ENCODE measurements at places on chromosomes 5 and 9.

DNA sequence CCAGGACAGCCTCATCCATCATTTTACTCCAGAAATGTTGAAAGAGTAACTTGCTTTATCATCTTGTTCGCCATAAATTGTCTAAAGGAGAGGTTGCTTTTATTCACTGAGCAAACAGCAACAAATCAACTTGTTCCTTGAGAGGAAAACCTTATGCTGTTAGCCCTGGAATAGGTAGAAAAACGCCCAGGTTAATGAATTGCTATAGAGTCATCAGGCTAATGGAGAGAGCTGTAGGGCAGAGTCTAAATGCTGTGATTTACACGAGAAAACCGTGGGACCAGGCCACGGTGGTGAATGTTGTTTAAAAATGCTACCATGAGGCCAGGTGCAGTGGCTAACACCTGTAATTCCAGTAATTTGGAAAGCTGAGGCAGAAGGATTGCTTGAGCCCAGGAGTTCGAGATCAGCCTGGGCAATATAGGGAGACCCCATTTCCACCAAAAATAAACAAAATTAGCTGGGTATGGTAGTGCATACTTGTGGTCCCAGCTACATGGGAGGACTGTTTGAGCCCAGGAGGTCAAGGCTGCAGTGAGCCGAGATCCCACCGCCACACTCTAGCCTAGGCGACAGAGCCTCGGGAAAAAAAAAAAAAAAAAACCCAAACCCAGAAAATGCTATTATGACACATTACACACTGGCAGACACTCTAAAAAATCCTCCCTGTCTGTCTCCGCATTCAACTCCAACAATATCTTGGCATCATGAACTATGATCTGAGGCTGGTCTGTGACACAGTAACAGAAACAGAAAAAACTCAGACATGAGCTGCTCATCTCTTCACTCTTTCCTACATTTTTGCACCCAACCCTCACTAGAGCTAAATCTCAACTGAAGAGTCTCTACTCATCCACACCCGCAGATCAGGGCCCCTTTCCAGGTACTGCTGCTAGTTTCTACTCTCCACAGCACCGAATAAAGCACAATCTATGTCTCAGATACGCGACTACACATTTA lies 118.6 kb upstream of the RETREG1 start:
- no peak for DNase-seq

DNA sequence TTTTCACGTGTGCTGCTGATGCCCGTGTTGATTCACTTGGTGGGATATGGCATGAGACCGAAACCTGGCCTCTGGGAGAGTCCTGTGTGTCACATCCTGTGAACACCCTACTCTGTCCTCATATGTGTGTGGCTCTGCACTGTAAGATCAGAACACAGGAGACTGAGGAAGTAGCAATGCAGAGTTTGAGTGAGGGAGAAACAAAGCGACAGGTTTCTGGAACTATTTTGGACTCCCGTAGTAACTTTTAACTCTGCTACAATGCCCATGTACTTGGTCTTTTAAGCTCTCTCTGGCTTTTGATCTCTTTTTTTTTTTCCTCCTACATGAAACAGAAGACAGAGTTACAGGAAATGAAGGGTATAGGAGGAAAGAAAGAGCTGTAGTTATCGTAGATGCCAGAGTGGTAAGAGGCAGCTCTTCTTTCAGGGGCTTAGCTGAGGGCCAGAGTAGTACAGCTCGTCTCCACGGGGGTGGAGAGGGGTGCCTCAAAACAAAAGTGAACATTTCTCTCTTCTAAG lies 26.6 kb downstream of the GRAMD2B start:
- peak; percentile 37 for DNase-seq

GRCh38 chr5:73214996-73215395 lies 42.0 kb downstream of the TMEM174 start:
- no peak for DNase-seq

GRCh38 chr9:126293522-126293889 lies 33.1 kb upstream of the MVB12B start:
- DNase-seq: no peak

DNA sequence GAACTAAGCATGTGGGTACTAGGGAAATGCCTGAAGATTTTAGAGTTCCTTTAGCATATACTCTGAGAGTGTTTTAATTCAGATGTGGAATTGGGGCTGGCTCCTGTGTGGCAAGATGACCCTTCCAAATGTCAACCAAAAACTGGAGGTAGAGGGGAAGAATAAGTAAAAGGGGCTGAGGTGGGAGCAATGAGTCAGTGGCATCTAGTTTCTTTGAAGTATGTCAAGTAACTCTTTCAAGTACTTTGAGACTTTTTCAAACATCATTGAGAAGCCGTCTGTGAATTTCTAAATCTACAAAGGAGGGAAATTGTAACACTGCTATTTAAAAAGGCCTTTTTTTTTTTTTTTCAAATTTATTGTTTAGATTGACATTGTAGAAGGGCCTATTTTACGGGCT lies 184.4 kb downstream of the MAN2A1 start:
- DNase-seq: no peak

GRCh38 chr5:53350368-53350767 lies 130.1 kb upstream of the FST start:
- DNase-seq: no peak

DNA sequence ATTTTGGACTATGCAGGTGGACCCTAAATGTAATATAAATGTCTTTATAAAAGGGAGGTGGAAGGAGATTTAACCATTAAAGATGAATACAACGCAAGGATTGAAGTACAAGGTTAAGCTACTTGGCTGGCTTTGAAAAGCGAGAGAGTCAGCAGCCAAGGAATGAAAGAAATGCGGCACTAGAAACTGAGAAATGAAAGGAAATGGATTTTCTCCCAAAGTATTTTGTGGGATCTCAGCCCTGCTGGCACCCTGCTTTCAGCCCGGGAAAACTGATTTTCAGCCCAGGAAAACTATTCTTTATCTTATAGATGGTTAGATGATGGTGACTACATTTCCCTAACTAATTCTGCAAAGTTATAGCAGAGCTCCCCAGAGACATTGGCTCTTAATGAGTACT lies 1349.6 kb upstream of the C9orf72 start:
- no peak for DNase-seq
